ENCODE measurements at places on chromosomes 3 and 15.

- no peak for DNase-seq
Measured at GRCh38 chr15:41493902-41494189, 172 bp downstream of the ITPKA start.

DNA sequence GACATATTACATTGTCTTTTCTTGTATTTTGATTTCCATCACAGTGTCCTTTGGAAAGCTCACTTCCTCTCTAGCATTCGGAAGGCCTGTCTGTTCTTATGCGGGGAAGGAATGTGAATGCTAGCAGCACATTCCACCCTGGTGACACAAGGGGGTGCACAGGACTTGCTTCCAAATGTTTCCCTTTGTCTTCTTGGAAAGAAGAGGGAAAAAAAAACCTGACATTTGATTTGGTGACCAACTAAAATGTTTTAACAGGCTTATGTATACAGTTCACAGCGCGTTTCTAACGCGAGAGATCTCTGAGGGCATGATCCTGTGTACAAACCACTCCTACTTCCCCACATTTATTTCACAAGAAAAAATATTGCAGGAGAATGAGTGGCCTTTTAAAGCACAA is 107.6 kb upstream of the FXR1 start:
- no peak for DNase-seq

GRCh38 chr3:36647423-36647853 is 116.9 kb downstream of the DCLK3 start:
- no peak for DNase-seq

DNA sequence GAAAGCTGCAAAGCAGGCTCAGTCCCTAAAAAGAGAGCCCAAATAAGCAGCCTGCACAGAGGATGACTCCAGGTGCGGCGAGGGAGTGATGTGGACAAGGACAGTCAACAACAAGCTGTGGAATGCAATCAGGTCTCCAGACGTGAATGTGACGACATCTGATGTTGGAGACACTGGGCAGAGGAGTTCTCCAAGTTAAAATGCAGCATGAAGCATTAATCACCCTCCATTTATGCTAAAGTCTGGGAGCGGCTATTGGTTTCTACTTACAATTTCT is 316.7 kb downstream of the FGF12 start:
- no peak for DNase-seq

GRCh38 chr3:83189634-83190033 is 1428.2 kb upstream of the GBE1 start:
- DNase-seq = no peak

DNA sequence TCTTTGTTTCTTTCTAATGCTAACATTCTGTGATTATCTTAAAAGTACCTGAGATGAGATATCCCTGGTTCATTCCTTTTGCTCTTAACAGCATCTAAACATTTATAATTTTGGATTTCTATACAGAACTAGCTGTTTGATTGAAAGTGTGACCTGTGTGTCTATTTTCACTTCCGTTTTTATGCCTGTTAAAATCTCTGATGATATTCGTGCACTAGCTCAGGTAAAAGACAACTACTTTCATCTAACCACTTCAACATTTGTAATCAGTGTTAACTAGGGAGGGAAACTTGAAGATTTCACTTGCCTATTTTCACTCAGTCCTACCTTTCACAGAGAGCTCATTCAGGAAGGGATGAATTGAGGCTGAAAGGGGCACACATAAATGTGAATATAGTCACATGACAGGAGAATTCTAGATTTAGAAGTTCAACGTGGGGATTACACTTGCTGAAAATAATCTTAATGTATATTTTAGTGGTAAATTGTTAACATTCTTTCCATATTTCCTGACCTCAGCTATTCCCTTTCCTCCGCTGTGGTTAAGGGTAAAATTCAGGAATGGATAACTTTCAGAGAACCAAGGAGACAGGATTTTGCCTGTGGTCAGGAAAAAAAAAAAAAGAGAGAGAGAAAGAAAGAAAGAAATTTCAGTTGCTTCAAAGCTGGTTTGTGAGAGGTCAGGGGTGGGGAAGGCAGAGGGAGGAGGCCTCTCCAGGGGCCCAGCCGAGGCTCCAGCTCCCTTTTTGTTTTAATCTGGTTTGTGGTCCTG is 159.8 kb upstream of the TSC22D2 start:
- DNase-seq = no peak

DNA sequence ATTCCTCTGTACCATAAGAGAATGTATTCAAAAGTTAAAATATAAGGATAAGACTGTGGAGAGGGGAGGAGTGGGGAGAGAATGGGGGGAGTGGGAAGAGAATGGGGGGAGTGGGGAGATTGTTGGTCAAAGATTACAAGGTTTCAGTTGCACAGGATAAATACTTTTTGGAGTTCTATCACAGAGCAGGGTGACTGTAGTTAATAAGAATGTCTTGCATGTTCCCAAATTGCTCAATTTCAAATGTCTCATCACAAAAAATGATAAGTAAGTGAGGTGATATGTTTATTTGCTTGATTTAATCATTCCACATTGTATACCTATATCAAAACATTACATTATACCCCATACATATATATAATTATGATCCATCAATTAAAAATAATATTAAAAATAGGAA is 23.0 kb upstream of the MEF2A start:
- DNase-seq = no peak

GRCh38 chr3:167559924-167560323 is 86.1 kb upstream of the SERPINI2 start:
- no peak for DNase-seq

DNA sequence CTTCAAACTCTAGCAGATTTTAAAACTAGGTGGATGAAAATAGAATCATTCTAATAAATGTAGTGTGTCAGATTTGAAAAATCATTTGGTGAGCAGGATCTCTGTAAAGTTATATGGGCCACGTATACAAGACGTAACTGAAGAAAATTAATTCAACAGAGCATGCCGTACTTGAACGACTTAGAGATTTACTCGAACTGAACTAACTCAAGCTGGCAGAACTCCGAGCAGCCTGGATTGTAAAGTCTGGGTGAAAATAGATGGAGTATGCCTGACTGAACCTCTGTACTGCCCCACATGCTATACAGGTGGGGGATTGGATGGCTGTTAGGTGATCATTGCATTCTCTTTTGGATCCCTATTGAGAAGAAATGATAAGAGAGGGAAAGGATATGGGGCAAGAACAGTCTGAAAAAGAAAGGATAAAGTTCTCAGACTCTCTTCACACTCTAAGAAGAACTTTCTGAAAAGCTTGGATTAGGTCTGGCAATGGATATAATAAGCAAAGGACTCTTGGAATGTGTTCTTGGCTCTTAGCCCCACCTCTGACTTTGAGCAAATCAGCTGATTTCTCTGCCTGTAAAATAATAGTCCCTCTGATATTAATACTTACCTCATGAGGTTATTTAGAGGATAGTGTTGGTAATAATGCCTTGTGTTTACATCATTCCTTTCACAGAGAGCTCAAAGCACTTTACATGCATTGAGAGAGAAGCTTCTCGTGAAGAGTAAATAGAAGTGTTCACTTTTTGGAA is 147.5 kb downstream of the FILIP1L start:
- no peak for DNase-seq

- DNase-seq = no peak
Measured at GRCh38 chr15:70065006-70065722, 32.6 kb downstream of the TLE3 start.

DNA sequence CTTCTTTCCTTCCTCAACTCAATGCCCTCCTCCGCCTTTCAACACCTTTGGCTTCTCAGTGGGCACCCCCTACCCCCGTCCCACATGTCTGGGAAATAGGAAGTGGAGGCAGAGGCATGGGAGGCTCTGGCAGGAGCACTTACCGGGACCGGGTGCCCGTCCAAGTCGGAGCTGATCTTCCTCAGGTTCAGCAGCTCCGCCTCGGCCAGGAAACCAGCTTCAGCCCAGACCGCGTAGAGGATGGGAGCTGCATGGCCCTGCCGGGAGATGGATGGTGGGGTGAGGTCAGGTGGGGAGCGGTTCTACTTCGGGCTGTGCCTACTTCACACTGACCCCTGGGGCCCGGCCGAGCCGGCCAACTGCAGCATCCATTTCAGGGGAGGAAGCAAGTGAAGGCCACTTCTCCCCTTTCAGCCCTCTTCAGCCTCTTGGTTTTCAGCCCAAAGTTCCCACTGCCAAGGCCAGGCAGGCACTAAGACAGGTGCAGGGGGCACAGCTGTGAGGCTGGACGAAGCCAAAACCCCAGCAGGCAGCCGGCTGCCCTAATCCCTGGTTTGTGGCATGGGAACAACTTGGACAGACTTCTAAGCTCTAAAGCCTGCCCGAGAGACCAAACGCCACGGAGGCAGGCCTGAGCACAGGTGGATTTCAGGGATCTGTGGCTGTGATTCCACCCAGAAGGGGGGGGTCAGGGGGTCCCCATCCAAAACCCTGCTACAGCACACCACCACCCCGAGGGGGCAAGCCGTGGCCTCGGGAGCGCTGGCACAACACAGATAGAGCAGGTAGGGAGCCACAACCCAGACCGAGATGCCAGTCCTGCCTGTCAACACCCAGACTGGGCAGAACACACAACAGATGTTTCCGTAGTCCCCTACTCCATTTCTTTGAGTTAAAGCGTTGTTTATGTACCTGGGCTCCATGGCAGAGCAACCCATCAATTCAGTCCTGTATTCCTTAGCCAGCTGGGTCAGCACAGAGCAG is 14.5 kb downstream of the TKT start:
- DNase-seq = no peak

DNA sequence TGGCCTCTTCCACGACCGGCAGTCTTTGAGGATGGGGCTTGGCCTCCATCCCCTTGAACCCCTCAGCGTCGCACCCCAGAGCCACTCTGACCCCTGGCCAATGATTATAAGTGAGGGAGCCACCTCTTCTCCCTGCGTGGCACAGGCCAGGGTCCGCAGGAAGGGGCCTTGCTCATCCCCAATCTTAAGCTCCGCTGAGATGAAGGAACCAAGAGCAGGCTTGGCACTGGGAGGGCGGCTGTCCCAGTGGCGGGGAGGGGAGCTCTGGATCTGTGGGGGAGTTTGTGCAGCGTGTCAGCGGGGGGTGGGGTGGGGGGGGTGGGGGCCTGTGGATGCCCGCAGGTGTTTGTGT is 13.8 kb upstream of the ADPGK start:
- DNase-seq = no peak

- DNase-seq = no peak
Measured at GRCh38 chr3:117499189-117499870, 789.8 kb downstream of the TUSC7 start.

DNA sequence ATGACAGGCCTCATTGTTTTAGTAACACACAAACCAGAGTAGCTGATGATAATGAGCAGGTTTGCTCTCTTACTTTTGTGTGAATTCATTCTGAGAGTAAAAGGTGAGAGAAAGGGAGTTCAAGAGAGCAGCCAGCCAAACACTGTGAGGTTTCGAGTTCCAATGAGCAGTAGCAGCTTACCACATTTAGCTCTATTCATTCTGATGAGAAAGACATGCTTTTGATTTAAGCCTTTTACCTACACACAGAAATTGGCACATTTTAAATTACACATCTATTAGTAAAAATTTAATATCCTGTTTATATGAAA is 28.0 kb downstream of the GLDN start:
- DNase-seq = no peak

DNA sequence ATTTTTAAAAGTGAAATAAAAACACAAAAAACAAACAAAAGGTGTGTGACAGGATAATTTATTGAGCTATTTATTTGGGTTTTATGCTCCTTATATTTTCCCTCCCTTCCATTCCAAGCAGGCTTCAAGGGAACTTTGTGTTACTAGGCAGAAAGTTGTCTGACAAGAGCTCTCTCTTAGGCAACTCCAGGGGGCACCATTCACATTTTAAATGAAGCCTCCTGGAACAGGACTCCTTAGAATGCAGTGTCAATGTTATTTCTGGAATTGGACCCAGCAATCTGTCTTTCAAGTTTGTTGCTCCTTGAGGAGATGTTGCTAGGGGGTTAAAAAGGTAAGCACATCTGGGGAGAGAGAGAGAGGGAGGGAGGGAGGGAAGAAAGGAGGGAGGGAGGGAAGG is 5.4 kb upstream of the RFX7 start:
- DNase-seq = no peak

GRCh38 chr3:62238003-62238402 is 135.3 kb downstream of the FEZF2 start:
- no peak for DNase-seq

DNA sequence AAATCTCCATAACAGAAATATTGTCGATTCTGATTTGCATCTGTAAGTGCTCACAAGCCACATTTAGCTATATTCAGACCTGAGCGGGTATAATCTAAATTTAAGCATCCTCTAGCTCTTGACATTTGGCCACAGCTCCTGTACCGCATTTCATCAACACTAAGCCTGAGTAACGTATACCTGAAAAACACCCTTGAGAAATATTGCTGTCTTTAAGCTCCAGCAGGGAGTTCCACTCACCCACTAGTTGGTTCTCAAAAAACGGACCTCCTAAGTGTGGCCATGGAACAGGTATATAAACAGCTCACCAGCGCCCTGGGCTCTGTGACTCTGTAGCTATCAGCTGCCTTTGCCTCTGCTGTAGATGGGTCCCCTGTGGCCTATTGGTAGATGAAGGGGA is 80.7 kb downstream of the ABI3BP start:
- no peak for DNase-seq

GRCh38 chr15:89745768-89746167 is 5.3 kb downstream of the MESP1 start:
- DNase-seq = no peak

DNA sequence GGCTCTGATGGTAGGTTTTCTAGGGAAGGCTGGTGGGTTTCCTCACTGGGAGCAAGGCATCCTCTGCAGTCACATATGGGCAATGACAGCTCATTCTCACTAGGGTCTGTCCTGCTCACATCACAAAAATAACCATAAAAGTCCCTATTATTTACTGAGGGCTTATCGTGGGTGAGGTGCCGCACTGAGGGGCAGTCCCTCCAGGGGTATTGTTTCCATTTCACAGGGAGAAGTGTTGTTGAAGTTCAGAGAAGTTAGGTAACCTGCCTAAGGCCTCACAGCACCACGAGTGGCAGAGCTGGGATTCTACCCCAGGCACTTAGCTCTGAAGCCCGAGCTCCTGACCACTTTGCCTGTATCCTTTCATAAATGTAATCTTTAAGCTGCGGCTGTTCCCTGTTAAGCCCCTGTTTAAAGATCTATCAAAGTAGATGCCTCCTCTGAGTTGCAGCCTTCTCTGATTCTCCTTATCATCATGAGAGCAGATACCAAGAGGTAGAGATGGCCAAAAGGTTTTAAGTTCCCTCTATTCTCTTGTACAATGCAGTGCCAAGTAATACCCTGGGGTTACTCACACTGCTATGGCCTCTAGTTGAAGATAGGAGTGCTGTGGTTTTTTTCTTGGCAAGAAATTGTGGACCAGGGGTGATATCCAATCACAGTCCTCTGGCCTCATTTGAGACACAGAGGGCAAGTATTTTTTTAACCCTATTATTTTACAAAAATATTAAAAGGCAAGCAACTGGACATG is 107.0 kb downstream of the RPLP1 start:
- no peak for DNase-seq

GRCh38 chr3:128266453-128266852 is 113.2 kb downstream of the EEFSEC start:
- no peak for DNase-seq

- DNase-seq = no peak
Measured at GRCh38 chr15:90812171-90812957, 56.0 kb upstream of the FURIN start.

DNA sequence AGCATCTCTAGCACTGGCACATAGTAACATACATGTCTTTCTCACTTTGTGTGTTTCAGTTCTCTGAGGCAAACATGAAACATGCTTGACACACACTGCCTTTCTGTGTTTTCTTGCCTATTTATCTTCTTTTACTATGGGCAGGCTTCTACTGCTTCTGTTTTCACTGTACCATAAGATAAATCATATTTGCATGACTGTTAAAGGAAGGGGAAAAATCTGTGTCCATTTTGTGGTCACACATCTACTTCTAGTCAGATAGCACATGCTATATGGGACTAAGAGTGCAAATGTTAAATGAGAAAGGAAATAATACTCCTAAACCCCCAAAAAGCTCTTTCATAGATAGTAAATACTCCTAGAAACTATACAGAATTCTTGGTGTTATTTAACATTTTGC is 386.4 kb downstream of the ZBTB20 start:
- no peak for DNase-seq
